NCI-H748 treated with DMSO at 0.1 percent for 48 hours (cell line): ENCODE measurements at places on chromosomes 3 and 15.

DNA sequence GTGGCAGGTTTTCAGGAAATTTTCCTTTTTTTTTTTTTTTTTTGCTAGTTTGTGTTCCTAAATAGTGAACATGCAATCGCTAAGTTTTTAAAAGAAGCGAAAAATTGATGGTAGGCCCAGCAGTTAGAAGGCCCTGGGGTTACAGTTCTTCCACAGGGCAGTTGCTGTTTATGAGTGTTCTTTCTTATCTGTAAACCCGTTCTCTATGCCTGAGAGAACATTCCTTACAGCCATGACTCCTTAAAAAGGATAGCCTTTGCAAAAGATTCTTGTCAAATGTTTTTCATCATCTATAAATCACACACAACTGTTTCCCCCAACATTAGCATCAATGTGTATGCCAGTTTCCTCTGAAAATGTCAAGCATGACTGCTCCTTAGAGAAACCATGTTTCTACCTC, 23.8 kb upstream of the MYZAP start:
- DNase-seq, result no peak

- no peak for DNase-seq
Measured at GRCh38 chr15:99844150-99844549, 110.9 kb upstream of the LYSMD4 start.

DNA sequence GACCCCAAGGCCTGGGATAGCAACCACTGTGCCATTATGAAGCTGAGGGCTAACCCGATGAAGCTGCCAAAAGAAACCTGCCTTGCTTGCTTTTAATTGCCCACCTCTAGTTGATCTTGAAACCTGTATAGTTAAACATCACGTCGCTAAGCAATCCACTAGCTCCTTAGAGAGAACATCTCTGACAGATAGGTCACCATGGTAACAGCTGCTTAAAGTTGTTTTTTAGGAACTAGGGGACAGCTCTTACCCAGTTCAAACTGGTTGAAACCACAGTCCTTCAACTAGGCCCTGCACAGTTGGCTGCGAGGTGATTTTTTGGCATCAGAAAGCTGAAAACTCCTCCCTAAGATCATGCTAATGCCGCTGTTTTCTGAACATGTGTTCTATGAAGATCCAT, 135.7 kb downstream of the EBLN2 start:
- DNase-seq, result peak; percentile 6

- DNase-seq, result no peak
Measured at GRCh38 chr3:147756476-147756875, 347.3 kb downstream of the ZIC1 start.

DNA sequence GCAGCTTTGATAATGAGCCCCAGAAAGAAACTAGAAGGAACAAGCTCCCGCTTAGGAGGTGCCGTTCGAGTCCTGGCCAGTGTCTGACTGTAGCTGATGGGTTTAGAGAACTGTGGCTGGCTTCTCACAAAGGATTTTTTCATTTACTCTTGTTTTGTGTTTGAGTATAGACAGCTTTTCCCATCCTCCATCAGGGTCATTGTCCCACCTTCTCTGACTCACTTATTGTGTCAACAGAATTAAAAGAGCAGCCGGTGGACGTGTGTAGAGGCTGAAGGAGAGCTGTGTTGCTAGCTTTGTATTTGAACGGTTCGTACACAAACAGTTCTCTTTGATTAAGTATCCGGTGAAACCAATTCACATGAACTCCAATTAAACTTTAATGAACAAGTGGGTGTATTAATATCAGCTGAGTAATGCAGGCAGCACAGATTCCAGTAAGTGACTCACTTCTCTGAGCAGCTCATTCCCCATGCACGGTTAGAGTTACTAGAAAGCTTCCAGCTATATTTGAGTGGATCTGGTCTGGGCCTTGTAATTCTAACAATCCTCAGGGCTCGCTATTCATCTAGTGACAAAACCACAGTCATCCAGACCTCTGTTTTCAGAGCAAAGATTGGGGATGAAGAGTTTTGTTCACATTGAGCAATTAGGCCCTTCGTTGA, 141.0 kb downstream of the LPP start:
- DNase-seq, result peak; percentile 40

- DNase-seq, result no peak
Measured at GRCh38 chr3:72320955-72321303, 527.3 kb downstream of the SHQ1 start.

DNA sequence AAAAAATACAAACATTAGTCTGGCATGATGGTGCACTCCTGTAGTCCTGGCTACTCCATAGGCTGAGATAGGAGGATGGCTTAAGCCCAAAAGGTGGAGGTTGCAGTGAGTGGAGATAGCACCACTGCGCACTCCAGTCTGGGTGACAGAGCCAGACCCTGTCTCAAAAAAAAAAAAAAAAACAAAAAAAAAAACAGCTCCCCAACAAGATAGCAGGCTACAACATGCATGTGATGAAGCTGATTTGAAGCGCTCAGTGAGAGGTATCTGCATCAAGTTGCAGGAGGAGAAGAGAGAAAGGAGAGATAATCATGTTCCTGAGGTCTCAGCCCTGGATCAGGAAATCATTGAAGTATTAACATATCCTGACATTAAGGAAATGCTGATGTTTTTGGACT, 608 bp upstream of the PPCDC start:
- DNase-seq, result no peak

DNA sequence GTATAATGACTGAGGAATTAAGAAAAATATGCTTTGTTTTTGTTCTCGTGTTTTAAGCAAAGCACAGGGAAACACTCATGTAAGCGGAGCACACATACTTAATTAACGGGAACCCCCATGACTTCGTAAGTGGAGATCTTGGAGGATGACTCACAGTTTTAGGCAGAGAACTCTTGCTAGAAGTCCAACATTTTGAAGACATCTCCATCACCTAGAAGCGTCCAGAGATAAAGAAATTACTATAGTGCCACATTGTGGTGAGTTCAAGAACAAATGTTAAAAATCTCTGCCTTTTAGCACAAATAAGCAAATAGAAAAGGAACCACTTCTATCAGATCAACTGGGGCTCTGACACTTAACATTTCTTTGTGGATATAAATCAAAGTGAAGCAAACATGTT, 194.1 kb upstream of the ARHGEF26 start:
- DNase-seq, result no peak

- no peak for DNase-seq
Measured at GRCh38 chr3:42996021-42996420, 16.9 kb downstream of the GASK1A start.

DNA sequence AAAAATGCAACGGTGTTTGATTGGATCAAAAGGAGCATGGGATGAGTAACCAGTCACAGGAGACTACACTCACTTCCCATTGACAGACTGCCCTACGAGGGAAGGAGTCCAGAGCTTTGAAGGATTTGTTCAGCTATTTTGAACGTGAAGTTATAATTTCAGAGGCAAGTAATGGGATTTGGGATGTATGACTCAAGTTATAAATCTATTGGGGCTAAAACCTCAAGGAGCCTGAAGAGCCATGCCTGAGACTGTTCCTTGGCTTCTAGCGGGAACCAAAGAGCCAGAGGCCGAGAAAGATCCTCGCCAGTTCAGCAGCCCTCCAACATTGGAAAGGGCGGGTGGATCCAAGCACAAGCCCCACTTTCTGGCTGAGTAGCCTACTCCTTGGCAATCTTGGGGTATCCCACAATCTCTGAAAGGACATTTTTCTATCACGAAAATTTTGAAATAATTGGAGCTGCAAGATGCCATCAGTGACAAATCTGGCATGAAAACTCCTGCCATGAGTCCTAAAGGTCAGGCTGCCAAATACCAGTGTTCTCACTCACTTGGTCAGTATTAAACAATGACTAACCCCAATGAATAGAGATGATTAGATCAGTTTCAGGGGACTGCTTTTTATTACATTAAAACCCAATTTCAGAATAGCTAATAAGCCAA, 48.6 kb upstream of the SLCO2A1 start:
- DNase-seq, result no peak

- no peak for DNase-seq
Measured at GRCh38 chr3:102577082-102577789, 142.4 kb downstream of the ZPLD1 start.

- DNase-seq, result no peak
Measured at GRCh38 chr15:95875121-95875643, 455.3 kb upstream of the NR2F2 start.

GRCh38 chr3:89266074-89266473, 158.7 kb downstream of the EPHA3 start:
- DNase-seq, result no peak

GRCh38 chr3:57803647-57804081, 47.6 kb downstream of the SLMAP start:
- no peak for DNase-seq

DNA sequence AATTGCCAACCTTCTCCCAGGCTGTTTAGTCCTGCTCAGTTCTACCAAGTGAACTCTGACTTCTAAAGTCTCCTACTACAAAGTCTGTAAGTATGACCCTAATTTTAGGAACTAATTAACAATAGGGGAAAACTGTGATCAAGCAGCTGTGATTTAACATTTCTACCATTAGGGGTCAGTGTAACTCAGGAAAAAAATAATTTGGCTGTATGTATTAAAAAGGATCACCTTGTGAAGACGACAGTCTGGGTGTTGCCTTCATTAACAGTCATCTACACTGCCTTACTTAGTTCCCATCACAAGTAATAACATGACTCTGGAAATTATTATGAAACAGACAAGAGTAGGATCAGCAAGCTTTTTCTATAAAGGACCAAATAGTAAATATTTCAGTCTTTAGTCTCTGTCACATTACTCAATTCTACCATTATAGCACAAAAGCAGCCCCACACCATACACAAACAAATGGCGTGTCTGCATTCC, 4.2 kb upstream of the NPHP3 start:
- peak; percentile 12 for DNase-seq

DNA sequence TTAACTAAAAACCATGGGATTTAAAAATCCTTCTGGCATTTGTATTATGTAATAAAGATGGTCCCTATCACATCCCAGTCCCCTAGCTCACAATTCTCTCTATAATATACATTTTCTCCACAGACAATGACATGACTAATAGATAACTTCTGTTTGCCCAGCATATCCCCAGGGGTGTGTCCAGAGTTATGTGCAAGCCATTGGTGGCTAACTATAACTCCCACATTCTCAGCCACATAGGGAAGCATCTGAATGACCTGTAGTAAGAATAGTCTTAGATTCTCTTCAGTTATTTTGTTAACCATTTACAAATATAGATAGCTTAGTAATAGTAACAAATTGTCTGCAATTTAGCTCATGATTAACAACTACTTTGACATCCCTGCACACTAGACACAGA, 52.2 kb upstream of the RBSN start:
- DNase-seq, result no peak

DNA sequence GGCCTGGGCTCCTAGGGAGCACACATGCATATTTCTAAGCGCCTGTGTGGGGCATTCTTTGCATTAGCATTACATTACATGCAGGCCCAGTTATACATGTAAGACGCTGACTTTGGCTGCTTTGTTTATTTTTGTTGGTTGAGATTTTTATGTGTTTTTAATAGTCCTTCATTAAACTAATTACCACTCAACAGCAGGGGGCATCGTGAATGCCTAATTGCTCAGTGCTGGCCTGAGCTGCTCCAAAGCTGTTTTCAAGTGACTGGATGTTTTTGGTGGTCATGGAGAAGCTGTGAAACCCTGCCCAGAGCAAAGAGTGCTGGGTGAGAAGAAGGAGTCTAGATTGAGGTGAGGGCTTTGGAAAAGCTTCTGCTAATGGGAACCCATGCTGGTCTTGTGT, 41.5 kb downstream of the GPD1L start:
- DNase-seq, result peak; percentile 31

DNA sequence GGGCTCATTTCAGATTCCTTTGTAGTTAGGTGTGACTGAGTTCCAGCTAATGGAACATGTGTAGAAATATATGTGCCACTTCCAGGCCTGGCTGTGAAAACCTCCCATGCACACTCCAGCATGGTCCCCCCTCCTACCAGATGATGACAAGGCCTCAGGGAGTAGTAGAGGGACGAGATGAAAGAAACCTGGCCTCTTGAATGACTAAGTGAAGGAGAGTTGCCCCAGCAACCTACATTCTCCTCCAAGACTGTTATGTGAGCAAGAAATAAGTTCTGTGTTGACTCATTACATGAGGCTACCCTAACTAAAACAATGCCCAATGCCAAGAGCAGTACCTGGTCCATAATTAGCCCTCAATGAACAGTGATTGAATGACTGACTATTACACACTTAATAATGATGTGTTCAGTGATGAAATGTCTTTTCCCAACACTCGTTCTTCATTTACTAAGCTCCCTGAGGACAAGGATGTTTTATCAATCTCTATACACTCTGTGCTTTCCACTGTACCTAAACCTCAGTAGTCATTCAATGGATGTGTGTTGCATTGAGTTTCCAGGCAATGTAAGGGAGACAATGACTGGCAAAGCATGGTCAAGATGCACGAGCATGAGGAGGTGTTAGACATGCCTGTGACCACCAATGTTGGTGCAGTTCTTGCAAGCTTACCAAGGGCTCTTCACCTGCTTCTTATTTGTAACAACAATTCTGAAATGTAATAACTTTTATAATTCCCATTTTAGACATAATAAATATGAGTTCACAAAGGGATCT, 62.0 kb upstream of the BCL6 start:
- no peak for DNase-seq

DNA sequence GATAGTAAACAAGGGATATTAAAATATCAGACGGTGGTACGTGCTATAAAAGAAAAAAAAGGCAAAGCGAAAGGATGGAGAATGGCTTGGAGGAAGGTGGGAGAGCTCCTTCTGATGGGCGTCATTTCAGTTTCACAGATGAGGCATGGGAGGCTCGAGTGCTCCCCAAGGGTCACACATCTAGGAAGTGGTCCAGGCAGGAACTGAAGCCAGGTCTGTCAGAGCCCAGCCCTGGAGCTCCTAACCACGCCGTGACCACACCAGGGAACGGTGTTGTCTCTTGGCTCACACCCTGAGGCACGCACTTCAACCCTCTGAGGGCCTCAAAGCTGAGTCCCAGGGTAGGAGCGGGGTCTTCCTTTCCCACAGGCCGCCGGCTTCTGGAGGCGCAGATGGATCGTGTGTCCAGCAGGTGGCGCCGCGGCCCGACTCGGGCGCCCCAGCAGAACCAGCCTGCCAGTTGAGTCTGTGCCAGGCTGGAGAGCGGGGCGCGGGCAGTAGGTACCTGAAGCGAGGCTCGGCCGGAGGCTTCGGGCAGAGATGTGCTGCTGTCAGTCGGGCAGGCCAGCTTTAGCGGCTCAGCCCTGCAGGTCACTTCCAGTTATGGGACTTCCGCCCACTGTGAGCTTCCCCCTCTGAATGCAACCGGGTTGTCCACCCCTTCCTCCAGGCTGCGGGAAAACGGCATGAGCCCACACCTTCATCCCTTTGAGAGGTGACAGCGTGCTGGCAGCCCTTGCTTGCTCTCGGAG, 68.1 kb downstream of the SLC6A1 start:
- DNase-seq, result peak; percentile 14

DNA sequence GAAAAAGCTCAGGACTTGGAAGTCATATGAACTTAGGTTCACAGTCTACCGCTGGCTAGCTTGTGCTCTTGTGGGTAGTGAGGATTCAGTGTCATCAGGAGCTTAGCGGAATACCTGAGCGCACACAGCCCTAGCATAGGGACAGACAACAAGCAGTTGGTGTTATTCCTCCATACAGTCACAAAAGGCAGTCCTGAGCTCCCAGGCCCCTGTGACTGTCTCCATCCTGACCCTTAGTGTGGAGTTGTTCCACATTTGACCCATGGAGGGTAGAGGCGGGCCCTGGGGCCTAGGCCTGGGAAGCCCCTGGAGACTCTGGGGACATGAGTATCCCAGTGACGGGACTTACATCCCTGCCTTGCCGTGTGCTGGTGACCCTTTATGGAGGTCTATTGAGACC, 131.5 kb upstream of the PLXNA1 start:
- no peak for DNase-seq

- no peak for DNase-seq
Measured at GRCh38 chr3:127406309-127407025, 118.6 kb upstream of the PRR20G start.
